ENCODE measurements at places on chromosomes 6 and 20.

- no peak for DNase-seq
Measured at GRCh38 chr6:131740161-131740560, 29.3 kb upstream of the CTAGE9 start.

- DNase-seq: no peak
Measured at GRCh38 chr6:3322366-3322890, 63.7 kb downstream of the PSMG4 start.

- no peak for DNase-seq
Measured at GRCh38 chr6:108118810-108119768, 44.5 kb upstream of the OSTM1 start.

DNA sequence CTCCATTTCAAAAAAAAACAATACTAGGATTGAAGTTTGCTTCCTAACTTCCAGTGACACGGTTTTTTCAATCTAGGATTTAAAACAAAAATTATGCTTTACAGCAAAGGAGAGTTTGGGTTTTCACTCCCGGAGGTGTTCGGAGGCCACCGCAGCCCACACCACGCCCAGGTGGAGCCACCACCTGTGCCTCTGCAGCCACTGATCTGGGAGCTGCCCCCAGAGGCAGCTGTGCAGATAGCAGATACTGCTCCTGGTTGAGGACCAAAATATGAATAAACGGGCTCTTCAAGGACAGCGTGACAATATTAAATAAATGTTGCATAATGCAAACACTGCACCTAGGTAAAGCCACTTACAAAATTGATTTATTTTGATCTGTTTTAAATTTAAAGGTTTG lies 30.2 kb downstream of the DLL1 start:
- DNase-seq: no peak

DNA sequence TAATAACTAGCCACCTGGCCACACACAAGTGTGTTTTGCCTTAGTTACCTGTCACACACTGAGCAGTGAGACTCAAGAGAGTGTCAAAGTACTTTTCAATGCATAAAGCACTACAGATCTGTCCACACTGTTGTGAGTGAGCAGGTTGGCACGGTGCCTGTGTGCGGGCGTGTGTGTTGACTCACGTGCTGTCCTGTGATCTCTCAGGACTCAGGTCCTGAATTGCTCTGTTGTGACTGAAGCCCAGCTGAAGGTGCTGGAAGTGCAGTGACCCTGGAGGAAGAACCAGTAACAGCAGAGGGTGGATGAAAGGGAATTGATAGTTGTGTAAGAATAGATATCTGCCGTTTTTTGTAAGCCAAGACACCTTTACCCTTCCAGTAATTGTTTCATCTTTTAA lies 18.3 kb downstream of the SLC16A10 start:
- DNase-seq: no peak

- no peak for DNase-seq
Measured at GRCh38 chr6:128333581-128334223, 186.7 kb downstream of the PTPRK start.

- DNase-seq: no peak
Measured at GRCh38 chr6:16683641-16684194, 77.5 kb downstream of the ATXN1 start.

DNA sequence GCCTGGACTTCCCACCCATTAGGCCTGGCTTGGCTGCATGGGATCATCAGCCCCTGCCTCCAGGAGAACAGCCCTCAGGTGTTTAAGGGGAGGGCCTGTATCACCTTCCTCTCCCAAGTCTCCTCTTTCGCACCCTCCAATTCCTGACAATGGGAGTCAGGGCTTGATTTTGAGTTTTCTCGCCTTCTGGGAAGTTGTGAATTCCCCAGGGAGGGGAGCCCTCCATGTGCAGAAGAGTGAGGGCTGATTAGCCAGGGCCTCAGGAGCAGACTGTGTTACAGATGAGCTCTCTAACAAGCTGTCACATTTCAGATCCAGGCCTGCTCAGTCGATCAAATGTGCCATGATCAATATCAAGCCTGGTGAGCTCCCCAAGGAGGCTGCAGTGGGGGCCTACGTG lies 42.4 kb downstream of the CNBD2 start:
- DNase-seq: no peak

GRCh38 chr6:4732691-4733315 lies 43.4 kb upstream of the CDYL start:
- DNase-seq: no peak

DNA sequence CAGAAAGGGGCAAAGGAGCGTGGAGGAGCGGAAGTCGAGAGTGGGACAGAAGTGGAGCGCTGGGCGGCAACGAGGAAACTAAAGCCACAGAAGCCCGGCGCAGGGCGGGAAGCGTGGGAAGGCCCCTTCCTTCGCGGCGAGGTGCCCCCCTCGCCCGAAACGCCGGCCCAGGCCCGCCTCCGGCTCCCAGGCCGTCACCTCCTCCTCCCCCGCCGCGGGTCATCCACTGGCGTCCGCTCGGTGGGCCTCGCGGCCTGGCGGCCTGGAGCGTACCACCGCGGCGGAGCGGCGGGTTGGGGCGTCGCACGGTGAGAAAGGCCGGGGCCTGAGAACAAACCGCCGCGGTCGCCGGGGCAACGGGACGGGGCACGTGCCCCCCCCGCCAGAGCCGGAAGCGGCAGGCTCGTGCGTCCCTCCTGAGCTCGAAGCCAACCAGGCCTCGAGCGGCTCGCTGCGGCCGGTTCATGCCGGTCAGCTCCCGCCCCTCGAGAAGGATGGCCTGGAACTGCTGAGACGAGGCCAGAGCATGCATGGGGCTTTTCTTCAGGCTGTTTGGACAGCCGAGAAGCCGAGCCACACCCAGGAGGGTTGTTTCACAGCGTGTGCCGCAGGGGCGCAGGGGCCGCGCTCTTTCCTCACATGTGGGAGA lies at the start of gene TCP11:
Gene TCP11, minus strand, starts transcription at position 333 of the 649 bp plus-strand sequence. CDS start 469 bp downstream, outside the sequence.
- DNase-seq: no peak

GRCh38 chr6:158290659-158291058 lies 21.6 kb upstream of the TULP4 start:
- no peak for DNase-seq

DNA sequence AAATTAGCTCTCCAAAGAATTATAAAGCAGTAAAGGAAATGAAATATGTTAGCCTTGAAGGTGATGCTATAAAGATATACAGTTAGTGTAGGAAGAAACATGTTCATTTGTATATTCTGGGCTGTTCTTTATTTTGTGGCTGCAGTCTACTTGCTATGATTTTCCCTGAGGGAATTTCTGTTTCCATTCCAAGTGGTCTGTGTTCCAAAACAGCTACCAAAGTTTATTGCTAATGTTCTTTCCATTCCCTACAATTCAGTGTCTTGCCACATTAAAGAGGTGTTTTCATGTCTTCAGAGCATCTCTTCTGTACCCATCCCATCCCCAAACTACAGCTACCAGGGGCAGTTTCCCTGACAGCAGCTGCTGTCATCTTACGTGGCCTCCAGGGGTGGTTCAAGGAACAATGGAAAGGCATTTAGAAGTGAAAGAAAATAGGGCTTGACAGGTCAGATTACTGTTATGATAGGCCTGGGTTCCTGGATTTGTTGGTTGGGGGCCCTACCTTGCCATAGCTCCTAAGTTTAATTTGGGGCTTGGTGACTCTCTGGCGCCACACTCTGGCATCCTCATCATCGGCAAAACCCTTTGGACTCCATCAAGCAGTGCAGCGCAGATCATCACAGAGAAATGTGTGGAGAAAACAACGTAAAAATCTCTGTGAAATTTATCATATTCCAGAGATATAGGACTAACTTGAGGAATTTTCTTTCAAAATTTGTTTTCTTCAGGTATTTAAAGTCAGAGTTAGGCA lies 33.8 kb upstream of the AIG1 start:
- DNase-seq: no peak

- DNase-seq: no peak
Measured at GRCh38 chr6:130447374-130447773, 81.6 kb downstream of the TMEM200A start.

DNA sequence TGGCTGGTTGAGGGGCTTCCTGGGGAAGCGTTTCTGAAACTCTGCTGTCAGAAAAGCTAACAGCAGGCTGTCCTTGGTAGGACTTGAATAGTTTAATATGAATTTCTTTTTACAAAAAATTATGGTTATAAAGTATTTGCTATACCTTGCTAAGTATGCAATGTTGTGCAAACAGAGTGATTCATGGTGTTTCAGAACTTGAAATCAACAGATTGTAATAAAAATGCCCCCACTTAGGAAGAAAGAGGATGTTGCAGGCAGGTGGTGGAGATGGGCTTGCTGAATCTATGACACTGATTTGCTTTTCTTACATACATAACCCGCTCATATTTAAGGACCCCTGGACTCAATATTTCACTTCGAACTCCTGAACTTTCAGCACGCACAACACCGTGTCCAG lies 211.6 kb downstream of the THBS2 start:
- DNase-seq: no peak

DNA sequence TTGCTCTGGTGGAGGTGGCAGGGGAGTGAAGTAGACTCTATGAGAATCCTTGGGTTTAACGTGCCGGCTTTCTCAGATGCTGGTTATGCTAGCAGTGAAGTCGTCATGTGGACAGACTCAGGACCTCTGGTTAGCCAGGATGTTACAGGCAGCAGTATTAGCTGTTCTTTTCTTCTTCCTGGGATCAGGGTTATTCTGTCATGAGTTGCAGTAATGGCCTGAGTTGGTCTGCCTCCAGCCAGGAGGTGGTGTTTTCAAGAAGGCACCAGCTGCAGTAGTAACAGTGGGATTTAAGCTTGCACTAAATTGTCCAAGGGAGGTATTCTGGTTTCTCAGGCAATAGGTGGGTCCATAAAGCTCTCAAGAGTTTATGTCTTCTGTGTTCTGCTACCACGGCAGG lies 56.7 kb downstream of the HDDC2 start:
- DNase-seq: no peak

- no peak for DNase-seq
Measured at GRCh38 chr20:7333841-7334240, 566.4 kb downstream of the BMP2 start.

GRCh38 chr20:46282669-46283068 lies 25.6 kb downstream of the CDH22 start:
- DNase-seq: no peak

- no peak for DNase-seq
Measured at GRCh38 chr6:165819394-165819793, 156.4 kb upstream of the PDE10A start.

DNA sequence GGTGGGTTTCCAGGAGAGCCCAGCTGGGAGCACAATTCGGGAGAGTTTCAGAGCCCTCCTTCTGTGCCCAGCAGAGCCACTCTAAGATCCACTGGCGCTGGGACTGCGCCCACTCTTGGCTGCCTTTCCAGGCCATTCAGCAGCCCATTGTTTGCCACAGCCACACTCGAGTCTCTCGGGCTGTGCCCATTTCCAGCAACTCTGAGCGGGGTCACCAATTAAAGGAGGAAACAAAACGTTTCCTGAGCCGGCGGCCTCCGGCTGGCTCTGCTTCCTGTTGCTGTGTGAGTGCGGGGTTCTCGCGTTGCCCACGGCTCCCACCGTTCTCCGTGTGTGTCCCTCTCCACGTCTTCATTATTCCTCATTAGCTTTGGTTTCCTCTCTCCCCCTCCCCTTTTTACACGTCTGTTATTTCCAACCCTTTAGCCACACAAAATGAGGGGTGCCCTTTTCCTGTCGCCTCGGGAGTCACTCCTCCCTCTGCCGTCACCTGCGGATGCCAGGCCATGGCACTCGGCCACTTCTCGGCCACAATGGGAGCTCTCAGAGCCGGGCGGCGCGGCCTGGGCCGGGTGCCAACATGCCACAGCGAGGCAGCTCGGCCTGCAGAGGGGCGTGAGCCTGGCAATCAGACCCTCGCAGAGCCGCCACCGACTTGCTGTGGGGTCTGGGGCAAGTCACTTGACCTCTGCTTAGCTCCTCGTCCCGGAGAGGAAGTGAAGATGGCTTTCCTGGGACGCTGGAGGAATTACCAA lies 94.3 kb upstream of the NKX2-2 start:
- DNase-seq: no peak

- no peak for DNase-seq
Measured at GRCh38 chr6:129183681-129184301, 300.9 kb downstream of the LAMA2 start.

DNA sequence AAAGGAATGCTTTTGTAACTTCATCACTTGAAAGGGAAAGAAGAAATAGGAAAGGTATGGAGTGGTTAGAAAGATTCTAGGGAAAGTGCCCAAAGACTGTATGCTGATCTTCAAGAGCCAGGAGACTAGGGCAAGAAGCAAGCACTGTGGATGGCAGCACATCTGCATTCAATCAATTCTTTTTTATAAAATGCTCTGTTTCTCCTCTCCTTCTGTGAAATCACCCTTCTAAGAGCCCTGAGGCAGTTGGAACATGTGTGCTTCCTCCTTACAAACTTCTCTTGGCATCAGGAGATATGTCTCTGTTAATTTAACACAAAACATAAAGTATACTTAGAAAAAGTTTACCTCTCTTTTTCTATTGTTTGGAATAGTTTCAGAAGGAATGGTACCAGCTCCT lies 1162.2 kb upstream of the GJE1 start:
- DNase-seq: no peak

DNA sequence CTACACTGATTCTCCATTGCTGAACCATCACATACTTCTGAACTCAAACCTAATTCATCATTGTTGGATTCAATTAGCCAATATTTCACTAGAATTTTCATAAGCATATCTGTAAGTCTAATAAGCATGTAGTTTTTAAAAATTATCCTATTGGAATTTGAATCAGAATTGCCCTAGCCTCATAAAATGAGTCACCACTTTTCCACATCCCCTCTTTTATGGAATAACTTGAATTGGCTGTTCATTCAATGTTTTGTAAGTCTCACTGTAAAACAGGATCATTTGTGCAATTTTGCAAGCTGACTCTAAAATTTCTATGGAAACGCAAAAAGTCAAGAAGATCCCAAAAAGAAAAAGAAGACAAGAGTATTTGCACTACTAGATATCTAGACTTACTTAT lies 141.0 kb downstream of the HACE1 start:
- DNase-seq: no peak

- DNase-seq: no peak
Measured at GRCh38 chr6:112408522-112408921, 61.4 kb downstream of the RFPL4B start.

DNA sequence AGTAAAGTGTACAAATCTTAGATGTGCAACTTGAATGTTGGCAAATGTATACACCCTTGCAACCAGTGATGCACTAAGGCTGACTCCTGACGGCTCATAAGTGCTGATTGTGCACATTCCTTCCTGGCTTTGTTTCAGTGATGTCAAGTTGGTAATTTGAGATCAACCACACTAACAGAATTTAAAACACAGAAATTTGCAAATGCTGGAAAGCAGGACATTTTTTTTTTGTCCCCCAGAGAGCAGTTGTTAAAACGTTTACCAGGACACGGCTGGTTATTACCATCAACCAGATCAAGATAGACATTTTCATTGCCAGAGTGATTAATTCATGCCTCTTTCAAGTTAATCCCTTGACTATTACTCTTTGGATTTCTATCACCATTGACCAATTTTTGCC lies 735.6 kb downstream of the RFPL4B start:
- no peak for DNase-seq
